ENCODE measurements at places on chromosomes 3 and 15. TPM values are rescaled to one million over a fixed set of nuclear protein-coding genes. Genes with fewer than 3 reads are reported as not detected.

Gene ZNF662
- 7.3 TPM for total RNA-seq

Gene GOLGA6L10
- total RNA-seq = 0.54 TPM

Gene WDR72
- total RNA-seq = 12.7 TPM

- DNase-seq = no peak
Measured at GRCh38 chr15:88377509-88377908, 89.7 kb downstream of the MRPL46 start.
